ENCODE measurements at places on chromosomes 3 and 15.

GRCh38 chr3:13123765-13124164 is 50.5 kb upstream of the IQSEC1 start:
- no peak for DNase-seq

GRCh38 chr3:30597131-30597768 is 9.2 kb upstream of the TGFBR2 start:
- peak; percentile 77 for DNase-seq

GRCh38 chr15:64014995-64015394 is 31.3 kb downstream of the DAPK2 start:
- DNase-seq: no peak

DNA sequence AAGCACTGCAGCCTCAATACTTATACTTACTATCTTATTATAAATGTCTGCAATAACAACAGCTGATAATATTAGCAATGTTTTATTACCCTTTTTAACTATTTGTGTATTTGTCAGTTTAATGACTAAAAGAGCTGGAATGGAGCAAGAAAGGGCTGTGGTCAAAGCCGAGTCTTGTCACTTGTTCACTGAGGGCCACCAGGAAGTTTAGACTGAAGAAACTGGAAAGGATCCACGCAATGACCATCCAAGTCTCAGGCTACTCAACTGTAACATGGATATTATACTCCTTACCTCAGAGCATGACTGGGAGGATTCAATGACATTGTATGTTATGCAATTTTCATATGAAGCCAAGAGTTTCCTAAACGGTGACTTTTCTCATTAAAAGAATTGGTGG is 90.4 kb downstream of the TJP1 start:
- no peak for DNase-seq

GRCh38 chr15:42619656-42620371 is 44.4 kb downstream of the STARD9 start:
- DNase-seq: no peak

DNA sequence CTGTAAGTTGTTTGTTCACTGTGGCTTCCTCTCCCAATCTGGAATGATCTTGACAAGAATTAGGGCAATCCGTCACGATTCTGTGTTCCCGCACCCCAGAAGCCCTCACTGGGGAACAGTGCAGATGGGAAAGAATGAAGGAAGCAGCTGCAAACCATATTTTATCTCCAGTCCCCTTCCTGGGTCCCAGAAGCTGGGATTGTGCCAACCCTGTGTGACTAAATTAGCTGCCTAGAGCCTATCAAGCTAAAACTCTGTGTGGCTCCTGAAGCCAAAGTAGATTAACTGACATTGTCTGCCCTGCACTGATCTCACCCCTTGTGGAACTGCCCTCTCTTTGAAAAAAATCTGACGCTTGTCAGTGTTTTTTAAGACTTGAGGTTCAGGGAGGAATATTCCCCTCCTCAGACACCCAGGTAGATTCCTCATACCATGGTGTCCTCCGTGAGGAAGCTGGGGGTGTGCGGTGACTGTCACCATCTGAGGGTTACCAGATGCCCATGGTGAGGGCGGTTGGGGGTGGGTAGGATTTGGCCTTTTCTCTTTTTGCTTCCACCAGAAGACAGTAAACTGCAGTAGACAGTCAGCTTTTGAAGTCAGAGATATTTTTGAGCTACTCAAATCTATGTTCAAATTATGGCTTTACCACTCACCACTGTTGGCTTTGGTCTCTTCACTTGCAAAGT is 358.3 kb upstream of the TPM1 start:
- DNase-seq: no peak

DNA sequence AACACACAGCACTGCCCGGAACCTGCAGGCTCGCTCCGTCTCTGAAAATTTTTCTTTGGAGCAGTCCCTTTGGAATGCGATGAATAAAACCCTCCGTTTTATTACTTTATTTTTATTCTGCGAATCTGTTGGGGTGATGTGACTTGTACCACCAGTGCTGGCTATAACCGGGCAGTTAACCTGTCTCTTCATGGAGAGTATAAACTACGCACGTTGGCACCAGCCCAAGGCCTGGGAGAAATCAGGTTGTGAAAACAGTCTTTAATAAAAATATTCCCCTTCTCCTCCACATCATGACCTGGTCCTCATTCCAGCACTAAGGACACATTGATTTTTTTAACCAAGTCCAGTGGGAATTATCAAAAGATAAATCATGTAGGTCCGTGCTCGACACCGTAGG is 116.8 kb downstream of the WNT5A start:
- DNase-seq: no peak

DNA sequence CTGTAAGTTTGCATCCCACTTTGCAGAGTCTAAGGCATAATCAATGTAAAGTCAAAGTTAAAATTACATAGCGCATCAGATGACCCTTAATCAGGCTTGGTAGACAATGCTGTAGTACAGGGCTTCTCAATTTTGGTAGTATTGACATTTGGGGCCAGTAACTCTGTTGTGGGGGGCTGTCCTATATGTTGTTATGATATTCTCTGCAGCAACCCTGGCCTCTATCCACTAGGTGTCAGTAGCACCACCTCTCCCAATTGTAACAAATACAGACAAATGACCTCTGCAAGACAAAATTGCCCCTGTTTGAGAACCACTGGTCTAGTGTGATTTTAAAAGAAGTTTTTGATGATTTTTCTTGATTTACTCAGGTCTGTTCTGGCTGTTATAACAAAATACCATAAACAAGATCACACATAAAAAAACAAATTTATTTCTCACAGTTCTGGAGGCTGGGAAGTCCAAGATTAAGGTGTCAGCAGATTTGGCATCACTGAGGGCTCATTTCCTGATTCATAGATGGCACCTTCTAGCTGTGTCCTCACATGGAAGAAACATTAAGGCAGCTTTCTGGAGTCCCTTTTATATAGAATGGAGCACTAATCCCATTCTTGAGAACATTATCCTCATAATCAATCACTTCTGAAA is 37.6 kb upstream of the SLC9A9 start:
- DNase-seq: peak; percentile 18

- DNase-seq: no peak
These were observed 34.7 kb downstream of the FNDC3B start for GRCh38 chr3:172074032-172074431.

DNA sequence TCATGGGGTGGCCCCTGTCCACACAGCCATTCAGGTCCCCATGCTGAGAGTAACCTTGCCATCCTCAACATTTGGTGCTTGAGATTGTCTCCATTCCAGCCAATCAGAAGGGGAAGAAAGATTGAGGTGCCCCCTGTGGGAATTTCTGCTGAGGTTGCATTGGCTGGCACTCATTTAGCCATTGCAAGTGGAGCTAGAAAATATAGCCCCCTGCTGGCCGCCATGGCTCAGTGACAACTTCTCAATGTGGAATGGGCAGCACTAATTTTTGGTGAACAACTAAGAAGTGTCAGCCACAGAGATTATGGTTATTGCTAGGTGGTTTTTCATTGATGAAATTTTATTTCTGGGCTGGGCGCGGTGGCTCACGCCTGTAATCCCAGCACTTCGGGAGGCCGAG is 22.0 kb downstream of the COL6A6 start:
- DNase-seq: no peak

GRCh38 chr15:64232400-64232799 is 69.6 kb upstream of the PPIB start:
- DNase-seq: peak; percentile 60

GRCh38 chr3:180913581-180914404 is 1.3 kb downstream of the FXR1 start:
- no peak for DNase-seq

DNA sequence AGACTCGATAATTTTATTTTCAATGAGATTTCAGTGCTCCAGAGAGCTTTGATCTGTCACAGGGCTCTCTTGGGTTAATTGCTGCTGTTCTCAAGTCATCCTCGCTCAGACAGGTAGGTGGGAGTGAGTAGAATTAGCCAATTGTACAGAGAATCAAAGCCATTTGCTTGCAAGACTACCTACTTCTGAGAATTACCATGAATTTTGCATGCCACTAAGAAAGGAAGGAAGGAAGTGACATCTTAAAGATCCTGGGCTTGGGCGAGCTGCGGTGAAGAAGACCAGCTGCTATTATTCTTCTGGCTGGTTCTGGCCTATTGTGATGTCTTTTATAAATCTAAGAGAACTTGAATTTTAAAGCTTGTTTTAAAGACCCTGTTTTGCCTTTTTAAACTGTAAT is 154.1 kb upstream of the LPP start:
- DNase-seq: no peak

DNA sequence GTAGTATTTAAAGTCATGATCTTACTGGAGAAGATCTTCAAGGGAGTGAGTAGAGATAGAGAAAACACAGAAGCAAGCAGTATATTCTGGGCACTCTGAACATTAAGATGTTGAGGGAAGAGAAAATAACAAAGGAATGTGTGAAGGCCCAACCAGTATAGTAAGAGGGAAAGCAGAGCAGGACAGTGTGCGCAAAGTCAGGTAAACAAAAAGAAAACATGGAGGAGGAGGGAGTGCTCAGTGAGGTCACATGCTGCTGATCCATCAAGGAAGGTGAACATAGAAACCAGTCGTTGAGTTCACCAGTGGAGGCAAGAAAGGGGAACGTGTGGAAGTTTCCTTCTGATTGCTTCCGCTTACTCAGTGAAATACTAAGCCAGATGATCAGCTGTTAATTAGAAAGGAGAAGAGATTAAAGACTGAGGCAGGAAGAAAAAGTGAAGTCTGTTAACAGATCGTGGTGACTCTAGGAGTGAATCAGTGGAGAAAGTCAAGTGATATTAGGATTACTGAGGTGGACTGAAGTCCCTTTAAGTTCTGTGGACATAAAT is 47.2 kb downstream of the OPA1 start:
- DNase-seq: no peak

- DNase-seq: no peak
These were observed 64.5 kb downstream of the CORO2B start for GRCh38 chr15:68643216-68643830.

- no peak for DNase-seq
These were observed 304.8 kb downstream of the EPHB1 start for GRCh38 chr3:135099734-135100355.

GRCh38 chr3:3625544-3626271 is 173.5 kb upstream of the LRRN1 start:
- DNase-seq: no peak

DNA sequence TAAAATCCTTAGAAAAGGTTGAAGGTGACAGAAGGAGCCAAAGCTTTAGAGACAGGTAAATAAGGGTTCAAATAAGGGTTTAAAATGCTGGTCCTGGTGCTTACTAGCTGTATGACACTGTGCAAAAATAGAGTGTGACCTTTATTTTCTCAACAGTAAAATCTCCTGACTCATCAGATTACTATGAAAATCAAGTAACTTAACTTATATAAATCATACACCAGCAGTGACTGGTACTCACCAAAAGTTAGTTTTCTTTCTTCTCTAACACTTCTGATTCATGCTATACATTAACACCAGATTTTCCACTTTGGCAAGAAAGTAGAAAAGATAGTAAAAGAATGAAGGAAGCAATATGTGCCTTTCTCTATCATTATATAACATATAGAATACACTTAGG is 205.9 kb upstream of the GBE1 start:
- no peak for DNase-seq

GRCh38 chr3:42010530-42010929 is 48.6 kb upstream of the ULK4 start:
- no peak for DNase-seq

- DNase-seq: no peak
These were observed 427.8 kb upstream of the C2CD4B start for GRCh38 chr15:62592920-62593319.

DNA sequence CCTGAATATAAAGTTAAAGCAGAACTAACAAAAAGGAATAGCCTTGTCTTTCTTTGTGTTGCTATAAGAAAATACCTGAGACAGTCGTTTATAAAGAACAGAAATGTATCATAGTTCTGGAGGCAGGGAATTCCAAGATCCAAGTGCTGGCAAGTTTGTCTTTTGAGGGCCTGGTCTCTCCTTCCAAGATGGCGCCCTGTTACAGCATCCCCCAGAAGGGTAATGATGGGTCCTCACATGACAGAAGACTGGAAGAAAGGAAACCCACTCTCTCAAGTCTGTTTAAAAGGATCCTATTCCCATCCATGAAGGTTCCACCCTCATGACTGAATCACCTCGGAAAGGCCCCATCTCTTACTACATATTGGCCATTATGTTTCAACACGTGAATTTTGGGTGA is 435.1 kb downstream of the MAGI1 start:
- DNase-seq: no peak

DNA sequence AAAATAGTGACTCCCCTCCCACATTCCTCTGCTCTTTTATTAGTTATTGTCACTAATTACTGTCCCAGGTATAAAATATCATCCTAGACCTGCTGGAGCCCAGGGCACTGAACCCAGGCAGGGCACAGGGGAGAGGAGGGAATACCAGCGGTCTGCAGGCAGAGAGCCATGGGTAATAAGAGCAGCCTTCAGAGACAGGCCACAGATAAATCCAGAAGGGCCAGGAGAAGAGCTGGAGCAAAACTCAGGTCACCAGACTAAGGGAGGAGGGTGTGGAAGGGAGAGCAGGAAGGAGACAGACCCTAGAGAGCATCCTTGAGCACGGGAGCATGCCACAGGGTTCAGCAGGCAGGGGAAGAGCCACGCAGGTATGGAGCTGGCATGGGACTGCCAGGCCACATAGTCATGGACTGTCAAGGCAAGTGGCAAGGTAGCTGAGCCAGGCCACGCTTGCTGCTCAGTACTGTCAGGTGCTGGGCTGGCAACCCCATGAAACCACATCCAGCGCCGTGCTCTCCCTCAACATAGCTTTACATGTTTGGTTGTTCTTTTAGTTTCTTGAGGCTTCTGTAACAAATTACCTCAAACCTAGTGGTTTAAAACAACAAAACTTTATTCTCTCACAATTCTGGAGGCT is 15.6 kb upstream of the CAPN3 start:
- DNase-seq: no peak

DNA sequence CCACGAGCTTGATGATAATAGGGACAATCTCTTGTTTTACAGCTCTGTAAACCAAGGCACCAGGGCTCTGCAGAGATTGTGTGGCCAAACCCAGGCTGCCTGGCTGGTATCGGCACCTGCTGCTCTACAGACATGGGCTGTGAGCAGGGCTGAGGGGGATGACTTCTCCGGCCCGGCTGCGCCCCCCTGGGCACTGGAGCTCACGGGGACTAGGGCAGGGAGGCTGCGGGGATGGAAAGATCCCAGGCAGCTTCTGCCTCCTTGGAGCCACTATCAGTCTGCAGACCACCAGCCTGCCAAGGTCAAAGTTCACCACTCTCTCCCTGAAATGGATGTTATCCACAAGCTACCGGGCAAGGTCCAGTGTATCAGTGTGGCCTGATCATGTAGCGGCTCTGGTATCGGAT is 22.0 kb upstream of the PIGZ start:
- no peak for DNase-seq

- DNase-seq: no peak
These were observed 70.0 kb downstream of the ECT2 start for GRCh38 chr3:172820492-172820891.

- DNase-seq: no peak
These were observed at the start of gene SLC28A2 for GRCh38 chr15:45251888-45252287. TSS of gene SLC28A2 (plus strand) at chr15:45252234. CDS start at chr15:45253216, 982 bp downstream.

DNA sequence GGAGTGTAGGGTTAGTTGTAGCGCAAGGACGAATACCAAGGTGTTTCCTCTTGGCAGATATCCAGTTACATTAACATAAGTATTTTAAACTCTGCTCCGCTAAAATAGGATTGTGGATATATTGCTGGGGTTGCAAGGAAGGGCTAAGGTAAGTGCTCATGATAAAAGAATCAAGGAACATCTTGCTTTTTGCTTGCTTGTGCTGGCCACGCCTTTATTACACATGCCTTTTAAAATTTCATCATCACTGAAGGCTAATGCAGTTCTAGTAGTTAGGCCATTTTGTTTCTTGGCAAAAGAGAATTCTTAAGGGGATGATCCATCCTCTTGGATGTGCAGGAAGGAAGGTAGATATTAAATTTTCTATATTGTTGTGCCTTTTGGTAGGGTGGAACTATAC is 415.6 kb upstream of the TPM1 start:
- DNase-seq: no peak

- DNase-seq: no peak
These were observed 68.7 kb downstream of the AAGAB start for GRCh38 chr15:67185621-67186225.

Data from HS-5 (cell line).